CD4-positive, alpha-beta T cell treated with Interleukin-2 at 100 ng/mL for 4 hours (primary cell): ENCODE measurements at places on chromosomes 5 and 9.

DNA sequence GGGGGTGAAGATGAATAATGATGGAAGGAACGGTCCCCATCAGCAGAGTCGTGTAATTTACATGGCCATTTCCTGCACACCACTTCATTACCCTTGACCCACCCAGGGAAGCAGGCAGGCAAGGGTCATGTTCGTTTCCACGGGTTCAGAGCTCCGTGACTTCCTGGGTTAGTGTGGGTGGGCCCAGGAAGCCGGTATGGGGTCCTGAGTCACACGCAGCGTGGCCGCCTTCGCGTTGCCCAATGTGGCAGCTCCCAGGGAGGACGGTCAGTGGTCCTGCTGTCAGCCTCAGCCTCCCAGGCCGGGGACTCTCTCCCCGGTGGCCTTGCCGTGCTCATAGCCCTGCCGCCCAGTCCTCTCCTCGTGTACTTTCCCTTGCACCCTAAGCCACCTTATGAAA is 5.1 kb upstream of the TERT start:
- no peak for DNase-seq

DNA sequence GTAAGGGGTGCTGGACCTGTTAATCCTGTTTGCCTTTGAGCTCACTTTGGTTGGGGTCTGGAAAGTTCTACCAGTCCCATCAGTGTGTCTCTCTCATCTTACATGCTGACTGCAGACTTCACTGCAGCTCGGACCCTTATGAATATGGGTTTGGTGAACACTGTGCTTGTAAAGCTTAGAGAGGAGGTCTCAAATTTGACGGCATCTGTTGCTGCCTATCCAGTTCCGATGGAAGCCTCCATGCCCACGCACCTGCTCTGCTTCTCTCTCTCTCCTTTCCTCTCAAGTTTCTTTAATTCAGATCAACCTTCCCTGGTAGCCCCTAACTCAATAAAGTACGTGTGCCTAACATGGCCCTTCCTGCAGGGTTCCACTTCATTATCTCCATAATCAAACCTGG is 217.9 kb downstream of the HSPA4 start:
- DNase-seq = no peak

- no peak for DNase-seq
These were observed 163.7 kb downstream of the COL23A1 start for GRCh38 chr5:178426326-178427130.

- no peak for DNase-seq
These were observed 11.2 kb downstream of the IRX2 start for GRCh38 chr5:2740051-2740875.

DNA sequence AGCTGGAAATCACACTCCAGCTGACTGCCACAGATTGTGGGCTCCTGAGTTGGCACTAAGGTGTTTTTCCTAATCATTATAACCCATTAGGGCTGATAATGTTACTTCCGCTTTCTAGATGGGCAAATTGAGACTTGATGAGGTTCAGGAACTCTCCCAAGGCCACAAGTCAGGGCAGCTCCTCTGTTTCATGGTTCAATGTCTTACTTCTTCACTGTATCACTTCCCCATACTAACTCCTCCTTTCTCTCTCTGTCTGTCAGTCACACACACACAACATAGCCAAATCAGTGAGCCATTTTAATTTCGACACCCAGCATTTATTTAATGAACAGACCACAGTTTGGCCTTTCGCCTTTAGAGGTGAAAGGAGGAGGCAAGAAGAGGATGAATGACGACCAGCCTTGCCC is 17.8 kb upstream of the TRAF1 start:
- no peak for DNase-seq

- peak; percentile 10 for DNase-seq
These were observed 822 bp downstream of the DENND4C start for GRCh38 chr9:19231126-19231903.
